ENCODE measurements at places on chromosomes 11 and 22.

DNA sequence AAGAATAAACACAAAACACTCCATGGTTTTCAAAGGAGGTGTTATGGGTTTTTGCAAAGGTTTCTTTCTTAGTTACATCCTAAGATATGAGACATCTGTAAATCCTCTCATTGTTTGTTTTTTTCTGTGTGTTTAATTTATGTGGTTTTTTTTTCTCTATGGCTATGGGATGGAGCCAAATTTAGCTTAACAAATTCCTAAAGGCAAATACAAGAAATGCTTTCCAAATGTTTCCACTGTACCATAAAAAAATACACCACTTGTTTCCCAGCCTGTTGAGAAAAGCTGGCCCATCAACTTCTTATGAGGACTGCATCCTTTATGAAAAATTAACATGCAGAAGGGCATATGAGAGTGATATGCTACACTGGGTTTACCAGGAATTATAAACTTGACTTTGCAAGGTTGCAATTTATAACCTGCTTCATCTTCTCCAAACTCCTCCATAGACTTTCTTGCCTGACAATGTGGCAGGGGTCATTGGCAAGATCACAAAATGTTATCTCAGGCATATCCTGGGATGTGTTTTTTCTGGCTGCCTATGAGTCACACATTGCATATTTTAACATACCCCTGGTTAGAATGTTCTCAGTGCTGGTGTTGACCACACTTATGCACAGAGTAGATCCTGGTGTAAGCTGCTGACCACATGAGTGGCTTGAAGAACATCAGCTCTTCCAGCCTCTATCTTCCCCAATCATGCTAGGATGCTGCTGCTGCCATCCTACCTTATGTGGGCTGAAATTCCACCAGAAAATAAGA, 137.6 kb upstream of the TTC12 start:
- no peak for DNase-seq

DNA sequence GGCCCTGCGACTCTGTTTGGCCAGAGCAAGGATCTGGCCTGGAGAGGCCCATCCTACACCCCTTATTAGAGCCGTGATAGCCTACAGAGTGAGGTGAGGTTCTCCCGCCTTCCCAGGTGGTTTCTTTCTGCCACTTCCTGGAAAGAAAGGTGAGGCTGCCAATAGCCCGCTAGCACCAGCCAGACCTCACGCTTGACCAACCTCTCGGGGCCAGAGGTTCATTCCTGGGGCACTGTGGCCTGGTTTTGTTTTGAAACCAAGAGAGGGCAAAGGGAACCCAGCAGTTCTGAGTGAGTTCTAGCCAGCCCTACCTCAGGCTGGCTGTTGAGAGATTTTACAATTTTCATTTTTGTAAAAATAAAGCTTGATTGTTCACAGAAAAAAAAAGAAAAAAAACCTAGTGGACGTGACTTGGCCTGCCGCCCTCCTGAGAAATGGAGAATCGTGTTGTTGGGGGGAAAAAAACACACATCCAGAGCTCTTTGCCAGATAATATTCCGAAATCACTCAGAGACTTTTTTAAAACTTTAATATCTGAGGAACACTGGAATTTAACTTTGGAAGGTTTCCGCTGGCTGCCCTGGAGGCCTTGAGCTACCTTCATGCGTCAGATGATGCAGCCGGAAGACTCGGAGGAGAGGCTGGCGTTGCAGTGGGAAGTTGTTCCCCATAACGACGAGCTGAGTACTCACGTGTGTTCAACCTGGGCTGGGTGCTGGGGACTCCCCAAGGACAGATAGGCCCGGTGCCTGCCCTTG, 84.5 kb downstream of the BCR start:
- no peak for DNase-seq

- no peak for DNase-seq
Observed at GRCh38 chr11:118142081-118142480, 10.5 kb downstream of the SCN4B start.

DNA sequence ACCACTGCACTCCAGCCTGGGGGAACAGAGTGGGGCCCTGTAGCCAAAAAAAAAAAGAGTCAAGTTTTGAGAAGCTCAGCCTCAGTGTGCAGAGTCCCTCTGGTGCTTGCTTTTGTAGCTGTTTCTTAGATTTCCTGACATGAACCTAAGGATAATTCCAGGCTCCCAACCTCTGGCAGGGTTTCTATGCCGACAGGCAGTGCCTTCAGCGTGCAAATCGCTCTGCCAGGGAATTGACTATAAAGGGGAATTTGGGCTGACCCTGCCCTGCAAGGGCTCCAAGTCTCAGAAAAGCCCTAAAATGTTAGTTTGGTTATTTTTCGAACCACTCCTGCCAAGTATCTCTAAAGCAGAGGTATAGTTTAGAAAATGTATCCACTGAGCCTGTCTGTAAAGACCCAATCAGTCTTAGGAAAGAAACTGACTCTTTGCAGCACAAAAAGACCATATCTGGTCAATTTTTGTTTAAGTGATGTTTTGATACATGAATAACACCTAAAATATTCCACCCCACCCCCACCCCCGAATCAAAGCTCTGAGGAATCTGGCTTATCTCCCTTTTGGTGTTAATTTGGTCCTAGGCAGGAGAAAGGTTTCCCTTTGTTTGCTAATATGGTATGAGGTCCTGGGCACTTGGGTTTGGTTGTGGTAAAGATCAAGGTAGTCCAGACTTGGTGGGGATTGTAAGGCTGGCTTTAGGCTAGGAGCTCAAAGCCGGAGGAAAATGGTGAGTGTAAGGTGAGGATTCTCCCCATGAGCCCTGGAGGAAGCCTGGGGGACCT, 49.7 kb downstream of the ANO1 start:
- DNase-seq: no peak

DNA sequence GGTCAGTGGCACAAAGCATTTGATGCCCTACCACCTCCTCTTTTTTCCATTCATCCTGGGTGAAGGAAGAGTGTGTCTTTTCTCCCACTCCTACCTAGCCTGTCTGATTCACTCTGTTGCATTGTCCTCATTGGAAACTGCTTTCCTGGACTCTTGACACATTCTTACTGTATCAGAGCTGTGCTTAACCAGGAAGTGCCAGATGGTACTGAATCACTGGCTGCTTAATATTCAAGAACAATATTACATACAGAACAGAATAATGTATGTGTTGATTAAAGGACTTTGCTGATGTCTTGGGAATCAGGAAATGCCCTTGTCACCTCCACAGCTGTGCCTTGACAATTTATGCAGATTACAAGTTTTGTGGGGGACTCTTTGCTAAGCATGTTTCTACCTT, 44.4 kb downstream of the SVIP start:
- DNase-seq: no peak

GRCh38 chr11:64751136-64751535, 7.2 kb upstream of the RASGRP2 start:
- DNase-seq: no peak

- no peak for DNase-seq
Observed at GRCh38 chr22:32905400-32905799, 103.9 kb downstream of the TIMP3 start.
